ENCODE measurements at places on chromosomes 2 and 18. TPM values are rescaled to one million over a fixed set of nuclear protein-coding genes. Genes with fewer than 3 reads are reported as not detected.
A peak's percentile ranks its signal among the peaks of the same experiment; 100 is the strongest.

DNA sequence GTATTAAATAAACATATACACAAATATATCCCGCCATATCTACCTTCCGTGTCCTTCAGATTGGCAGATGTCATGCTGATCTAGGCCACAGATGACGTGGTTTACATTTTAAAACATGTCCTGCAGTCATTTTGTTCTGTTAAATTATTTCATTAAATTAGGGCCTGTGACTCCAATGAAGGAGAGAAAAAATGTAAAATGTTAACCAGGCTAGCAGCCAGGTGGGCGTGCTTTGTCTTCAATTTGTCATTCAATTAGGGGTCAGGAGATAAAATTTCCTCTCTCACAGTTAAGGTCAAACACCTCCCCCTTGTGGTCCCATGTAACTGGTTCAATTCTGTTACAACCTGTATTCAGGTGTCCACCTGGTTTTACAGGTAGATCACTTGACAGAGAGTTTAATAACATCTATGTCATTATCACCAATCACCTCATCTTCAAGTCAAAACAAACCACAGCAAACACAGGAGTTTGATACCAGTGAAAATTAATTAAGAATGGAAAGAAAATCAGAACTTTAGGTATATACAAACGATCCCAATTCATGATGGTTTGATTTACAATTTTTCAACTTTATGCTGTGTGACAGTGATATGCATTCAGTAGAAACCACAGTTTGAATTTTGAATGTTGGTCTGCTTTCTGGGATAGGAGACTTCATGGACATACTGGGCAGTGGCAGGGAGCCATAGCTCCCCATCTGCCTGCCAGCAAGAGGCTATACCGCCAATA is 339.4 kb downstream of the CMPK2 start:
- DNase-seq = no peak

- DNase-seq = no peak
Measured at GRCh38 chr2:16537347-16537746, 128.3 kb downstream of the CYRIA start.

DNA sequence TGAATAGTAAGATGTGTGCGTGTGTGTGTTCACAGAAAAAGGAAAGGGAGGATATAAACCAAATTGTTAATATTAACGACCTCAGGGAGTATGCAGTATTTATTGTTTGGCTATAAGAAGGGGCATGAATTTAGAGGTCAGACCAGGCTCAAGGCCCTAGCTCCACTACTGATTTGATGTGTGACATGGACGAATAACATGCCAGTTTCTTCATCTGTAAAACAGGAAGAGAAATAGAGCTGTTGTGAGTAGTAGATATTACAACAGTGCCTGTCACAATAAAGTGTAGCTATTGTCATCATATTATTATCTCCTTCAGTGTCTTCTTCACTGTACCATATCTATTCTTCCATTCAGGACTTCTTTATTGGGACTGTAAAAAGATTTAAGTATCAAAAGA is 4.1 kb upstream of the MAT2A start:
- DNase-seq = no peak

DNA sequence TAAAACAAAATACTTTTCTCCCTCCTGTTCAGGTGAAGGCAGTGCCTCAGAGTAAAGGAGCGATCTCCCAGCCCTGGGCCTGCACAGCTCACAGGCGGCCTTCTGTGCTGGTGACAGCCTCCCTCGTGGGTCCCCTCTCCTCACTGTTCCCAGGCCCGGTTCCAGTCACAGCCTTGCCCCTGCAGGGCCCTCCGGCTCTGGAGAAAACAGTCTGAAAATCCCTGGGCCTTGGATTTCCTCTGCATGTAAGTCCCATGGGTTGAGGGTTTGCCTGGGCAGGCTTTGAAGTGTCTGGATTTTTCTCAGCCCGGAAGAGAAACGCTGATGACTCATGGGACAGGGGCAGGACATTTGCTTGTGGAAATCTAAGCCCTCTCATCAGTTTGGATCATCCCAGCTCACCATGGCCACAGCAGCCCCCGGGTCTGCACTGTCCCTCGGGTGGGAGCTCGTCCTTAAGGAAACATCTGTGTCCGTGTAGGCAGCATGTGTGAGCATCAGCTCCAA is 186.1 kb upstream of the RAB12 start:
- no peak for DNase-seq

DNA sequence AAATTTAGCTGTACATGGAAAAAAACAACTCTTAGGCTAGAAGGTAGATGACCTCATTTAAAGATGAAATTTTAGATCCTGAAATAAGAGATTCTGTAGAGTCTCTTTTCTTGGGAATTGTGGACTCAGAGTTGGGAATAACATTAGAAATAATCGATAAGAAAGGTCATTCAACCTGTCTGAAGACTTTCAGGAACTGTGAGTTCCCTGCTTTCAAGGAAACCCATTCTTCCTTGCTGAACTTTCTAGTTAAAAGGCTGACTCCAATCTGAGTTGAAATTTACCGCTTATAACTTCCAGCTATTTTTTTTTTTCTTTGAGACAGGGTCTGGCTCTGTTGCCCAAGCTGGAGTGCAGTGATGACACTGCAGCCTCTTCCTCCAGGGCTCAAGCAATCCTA is 16.8 kb upstream of the SMAD7 start:
- no peak for DNase-seq

- no peak for DNase-seq
Measured at GRCh38 chr2:174009488-174010223, 44.5 kb upstream of the SP3 start.

GRCh38 chr2:70356941-70357683 is 55.2 kb upstream of the FAM136A start:
- DNase-seq = no peak

DNA sequence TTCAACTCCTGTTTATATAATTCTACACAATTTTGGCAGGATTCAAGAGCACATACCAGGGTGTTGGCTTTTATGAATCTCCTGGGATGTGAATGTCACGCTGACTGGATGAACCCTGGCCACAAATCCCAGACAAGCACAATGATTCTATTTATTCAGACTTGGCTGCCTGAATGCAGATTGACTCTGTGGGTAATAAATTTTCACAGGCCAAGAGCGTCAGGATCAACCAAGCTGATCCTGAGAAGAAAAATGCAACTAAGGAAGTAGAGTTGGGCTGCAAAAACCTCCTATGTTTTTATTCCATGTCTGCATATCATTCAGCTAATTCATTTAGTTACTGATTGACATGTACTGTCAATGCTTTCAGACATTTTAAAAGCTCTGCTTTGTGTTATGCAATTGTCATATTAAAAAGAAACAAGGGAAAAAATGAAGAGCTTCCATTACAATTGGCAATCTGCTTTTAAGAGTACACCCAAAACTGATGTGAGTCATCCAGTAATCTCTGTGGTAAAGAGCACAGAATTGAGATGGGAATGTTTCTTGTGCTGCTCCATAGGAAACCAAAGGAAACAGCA is 173.0 kb upstream of the REV1 start:
- no peak for DNase-seq

DNA sequence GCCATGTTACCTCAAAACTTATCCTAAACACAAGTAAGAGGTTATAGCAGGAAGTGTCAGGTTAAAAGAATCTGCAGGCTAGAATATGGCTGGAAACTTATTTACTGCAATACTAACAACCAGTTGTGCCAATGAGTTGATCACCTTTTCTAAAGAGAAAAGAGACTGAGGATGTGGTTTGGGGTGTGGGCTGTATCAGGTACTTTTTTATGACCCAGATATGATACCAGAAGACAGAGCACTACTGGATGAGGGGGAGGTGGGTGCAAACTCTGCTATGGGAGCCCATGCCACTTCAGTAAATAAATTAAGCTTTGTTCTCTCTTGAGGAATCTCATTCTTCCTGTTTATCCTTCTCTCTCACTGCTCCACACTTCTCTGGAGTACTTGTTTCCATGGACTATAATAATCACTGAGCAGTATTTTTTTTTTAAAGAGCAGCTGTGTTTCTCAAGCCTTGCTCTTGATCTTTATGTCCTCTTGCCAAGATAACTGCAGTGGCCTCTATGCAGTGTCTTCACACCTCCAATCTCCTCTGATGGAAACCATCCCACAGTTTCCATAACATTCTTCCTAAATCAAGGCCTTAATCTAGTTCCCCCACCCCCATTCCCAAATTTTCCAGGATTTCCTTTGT is 51.2 kb upstream of the NOSTRIN start:
- DNase-seq = peak; percentile 34

DNA sequence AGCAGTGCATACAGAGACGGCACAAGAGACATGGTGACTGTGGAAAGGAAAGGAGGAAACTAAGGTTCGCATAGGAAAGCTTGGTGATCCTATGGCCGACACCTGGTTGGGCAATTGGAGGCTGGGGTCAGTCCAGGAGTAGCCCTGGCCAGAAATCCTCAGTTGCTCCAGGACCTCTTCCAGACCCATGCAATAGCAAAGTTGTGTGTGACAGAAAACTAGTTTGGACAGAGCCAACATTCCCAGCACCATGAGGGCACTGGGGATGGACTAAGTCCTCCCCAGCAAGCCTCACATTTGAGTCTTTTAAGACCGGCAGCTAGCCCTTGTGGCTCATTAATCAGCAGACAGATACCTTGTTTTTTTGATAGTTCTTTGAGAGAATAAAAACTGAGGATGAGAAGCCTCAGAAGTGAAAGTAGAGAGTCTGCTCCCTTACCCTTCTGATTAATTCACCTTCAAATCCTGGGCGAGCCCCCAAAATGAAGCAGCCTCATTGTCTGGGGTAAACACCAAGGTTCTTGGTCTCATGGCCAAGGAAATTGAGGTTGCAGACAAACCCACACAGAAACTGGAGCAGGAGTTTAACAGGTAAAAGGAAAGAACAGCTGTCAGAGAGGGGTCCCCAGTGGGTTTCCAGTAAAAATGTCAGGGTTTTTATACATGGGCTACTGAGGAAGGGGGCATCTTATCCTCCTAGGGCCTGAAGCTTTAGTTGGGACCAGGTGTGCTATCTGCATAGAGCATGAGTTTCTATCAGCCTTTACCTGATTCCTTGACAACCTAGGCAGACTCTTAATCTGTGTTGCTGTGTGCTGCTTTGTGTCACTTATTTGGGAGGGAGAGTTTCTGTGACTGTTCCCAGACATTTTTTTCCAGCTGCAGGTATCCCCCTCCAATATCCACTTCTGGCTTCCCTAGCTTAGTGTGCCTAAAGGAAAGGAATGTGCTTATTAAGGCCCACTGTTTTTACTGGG is 39.1 kb downstream of the STK17B start:
- peak; percentile 53 for DNase-seq

GRCh38 chr2:125224830-125225229 is 1199.7 kb downstream of the CNTNAP5 start:
- DNase-seq = no peak

DNA sequence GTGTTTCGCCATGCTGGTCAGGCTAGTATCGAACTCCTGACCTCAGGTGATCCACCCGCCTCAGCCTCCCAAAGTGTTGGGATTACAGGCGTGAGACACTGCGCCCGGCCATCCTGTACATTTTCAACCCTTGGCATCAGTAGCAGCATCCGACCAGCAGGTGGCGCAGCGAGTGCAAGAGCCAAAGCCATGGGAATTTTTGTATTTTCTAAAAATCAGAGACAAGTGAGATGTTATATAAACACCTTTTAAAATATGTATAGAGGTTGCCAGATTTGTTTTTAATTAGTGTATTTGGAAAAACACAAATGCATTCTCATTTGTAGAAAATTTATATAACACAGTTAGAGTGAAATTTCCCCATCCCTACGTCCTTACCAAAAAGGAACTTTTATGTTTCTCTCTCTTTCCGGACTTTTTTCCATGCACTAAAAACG is 36.8 kb downstream of the MOGAT1 start:
- DNase-seq = peak; percentile 78

DNA sequence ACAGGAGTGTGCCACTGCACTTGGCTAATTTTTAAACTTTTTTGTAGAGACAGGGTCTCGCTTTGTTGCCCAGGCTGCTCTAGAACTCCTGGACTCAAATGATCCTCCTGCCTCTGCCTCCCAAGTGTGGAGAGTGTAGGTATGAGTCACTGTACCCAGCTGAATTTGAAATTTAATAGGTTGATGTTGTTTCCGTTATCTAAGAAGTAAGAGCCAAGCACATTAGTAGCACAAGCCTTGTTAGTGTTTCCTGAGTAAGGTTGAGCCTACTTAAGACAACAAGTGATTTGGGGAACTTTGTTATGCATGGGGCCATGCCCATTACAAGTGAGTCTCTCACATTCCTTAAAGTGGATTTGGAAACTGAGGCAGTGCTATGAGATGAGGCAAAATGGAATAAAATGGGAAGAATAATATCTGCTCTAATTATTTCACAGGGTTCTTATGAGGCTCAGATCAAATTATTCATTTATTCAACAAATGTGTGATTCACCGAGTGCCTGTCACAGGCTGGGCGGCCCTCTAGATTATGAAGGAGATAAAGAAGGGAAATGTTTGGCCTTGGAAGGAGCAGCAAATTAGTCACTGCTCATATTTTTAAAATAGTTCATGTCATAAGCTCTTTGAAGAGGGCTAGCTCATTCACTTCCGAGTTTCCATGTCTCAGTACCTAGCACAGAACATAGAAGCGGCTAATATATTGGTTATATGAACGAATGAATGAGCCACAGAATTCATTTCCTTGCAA is 217.2 kb downstream of the LDLRAD4 start:
- no peak for DNase-seq

DNA sequence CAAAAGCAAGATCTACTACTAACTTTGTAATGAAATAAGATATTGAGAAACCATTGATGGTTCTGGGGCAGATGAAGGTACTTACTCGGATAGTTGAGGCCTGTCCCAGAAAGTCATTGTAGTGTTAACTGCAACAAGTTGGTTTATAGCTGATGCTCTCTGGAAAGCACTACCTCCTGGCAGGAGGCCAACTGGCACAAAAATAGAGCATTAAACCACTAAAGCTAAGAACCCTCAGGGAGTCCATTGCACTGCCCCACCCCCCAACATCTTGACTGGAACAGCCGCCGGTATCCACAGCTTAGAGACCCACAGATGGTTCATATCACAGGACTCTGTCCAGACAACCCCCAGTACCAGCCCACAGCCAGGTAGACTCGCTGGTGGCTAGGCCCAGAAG is 552.5 kb upstream of the CRIM1 start:
- DNase-seq = no peak

DNA sequence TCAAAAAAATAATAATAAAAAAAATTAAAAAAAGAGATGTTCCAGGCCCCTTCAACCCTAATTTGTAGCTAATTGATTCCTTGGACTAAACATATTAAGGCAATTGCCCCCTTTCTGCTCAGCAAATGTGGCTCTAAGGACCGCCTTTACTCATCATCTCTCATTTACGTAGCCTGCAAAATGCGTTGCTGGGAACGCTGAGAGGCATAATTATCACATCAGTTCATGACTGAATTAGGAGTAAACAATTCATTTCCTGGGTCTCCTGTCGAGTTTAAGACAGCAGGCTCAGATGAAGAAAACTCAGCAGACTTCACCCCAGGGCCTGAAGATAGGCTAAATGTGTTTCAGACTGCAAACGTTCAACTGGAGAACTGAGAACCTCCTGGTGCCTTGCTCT is 413.5 kb downstream of the NBAS start:
- DNase-seq = no peak

Gene ZNF396
- total RNA-seq = 3.8 TPM

Gene EML6
- total RNA-seq = 2.0 TPM

Gene SP5
- total RNA-seq = not detected

Gene DYNAP
- not detected for total RNA-seq

Gene STON1
- total RNA-seq = 2.8 TPM
